ENCODE measurements at places on chromosomes 12 and 14.
A peak's percentile ranks its signal among the peaks of the same experiment; 100 is the strongest.

DNA sequence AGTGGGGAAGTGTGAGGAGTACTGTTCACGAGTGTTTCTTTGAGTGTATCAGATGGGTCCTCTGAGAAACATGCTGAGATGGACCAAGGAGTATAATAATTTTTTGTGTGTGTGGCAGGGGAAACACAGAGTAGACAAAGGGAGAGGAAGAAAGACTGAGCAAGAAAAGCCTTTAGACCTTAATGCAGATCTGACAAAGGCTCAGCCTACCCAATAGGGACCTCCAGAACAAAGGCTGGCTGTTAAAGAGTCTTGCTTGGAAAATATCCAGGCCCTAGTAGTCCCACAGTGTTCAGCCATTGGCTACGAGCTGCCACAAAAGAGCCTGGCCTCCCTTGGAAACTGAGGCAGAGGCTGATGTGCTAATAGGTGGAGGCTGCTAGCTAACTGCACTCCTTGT, 13.5 kb downstream of the COQ5 start:
- no peak for DNase-seq

DNA sequence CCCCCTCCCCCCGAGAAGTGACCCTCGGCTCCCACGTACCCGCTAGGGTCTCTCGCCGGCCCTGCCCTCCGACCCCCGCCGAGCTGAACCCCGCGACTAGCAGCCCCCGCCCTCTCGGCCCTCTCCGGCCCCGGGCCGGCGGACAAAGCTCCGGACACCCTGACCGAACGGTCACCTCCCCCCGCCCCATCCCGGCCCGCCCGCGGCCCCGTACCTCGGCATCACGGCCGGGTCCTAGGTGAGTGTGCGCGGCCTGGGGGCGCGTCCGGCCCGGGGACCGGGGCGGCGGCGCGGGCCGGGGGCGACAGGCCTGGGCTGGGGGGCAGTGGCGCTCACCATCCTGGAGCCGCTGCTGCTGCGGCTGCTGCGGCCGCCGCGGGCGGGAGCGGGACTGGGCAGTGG, at the start of gene FIGNL2:
Gene FIGNL2, minus strand, starts transcription at position 393 of the 402 bp plus-strand sequence. CDS start 26,305 bp downstream, outside the sequence.
- DNase-seq, result no peak

GRCh38 chr14:26598081-26598671, 343 bp upstream of the NOVA1 start:
- DNase-seq, result no peak

- peak; percentile 26 for DNase-seq
These were observed 155.2 kb downstream of the BCL11B start for GRCh38 chr14:99116741-99117295.

Data from activated CD8-positive, alpha-beta memory T cell treated with anti-CD3 and anti-CD28 coated beads, Interleukin-2, amount 10 ng/mL, durations not matched to agents 7 days and 5 days (primary cell).